NCI-H524 treated with DMSO at 0.1 percent for 48 hours (cell line): ENCODE measurements at places on chromosomes 5 and 9.

DNA sequence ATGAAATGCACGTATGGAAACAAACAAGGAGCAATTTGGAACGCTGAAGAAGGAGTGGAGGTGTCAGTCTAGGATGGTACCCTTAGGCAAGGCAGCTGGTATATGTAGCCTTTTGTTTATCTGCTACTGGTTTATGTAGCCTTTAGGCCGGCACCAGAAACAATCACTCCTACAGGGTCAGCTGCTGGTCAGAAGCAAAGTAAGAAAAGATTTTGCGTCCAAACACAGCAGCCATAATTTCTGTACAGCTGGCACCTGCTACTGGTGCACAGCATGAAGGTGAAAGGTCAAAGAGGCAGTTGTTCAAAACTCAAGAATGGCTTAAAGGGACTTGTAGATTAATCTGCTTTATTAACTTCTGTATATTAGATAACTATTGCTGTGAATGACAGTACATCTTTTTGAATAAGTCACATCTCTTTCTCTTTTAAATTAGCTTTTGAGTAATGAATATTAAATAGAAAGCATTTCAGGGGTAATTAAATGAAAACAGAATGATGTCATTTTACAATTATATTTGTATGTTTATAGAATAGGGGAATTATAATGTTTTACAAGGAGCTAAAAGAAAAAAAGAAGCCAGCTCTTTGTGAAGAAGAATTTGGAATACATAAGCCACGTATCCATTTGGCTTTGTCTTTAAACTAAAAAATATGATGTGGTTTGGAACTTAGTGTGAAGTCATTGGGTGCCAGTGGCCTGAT, 33.1 kb upstream of the TLX3 start:
- peak; percentile 10 for DNase-seq

DNA sequence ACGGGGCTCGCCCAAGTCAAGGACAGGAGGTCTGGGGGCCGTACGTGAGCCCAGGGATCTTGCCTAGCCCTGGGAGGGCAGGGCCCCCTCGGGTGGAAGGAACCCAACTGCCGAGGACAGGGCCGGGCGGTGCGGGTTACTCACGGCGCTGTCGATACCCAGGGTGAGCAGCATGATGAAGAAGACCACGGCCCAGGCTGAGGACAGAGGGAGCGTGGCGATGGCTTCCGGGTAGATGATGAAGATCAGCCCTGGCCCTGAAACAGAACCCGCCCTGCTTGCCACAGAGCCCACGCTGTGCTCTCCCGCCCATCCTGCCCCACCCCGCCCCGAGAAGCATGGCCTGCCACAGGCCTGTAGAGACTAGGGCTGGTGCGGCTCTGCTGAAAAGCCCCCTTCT, 34.1 kb downstream of the SLC6A3 start:
- no peak for DNase-seq

DNA sequence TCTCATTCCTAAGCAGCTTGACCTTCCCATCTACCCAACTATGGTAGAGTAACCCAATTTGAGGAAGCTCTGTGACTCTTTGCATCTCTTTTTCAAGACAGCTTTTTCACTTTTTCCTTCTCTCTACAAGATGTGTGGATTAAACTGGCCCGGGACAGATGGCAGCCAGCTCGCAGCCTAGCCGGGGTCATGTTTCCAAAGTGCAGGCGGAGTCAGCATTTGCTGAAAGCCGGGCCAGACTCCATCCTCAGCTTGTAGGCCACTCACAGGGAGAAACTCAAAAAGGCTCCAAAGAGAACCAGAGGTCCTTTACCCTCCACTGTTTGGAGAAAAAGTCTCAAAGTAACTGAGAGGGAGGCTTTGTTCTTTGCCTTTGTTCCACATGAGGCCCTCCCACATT, 286.8 kb upstream of the PANK3 start:
- peak; percentile 45 for DNase-seq

- no peak for DNase-seq
Measured at GRCh38 chr5:14082523-14082922, 60.6 kb upstream of the TRIO start.

GRCh38 chr5:90111364-90112032, 298.1 kb downstream of the CETN3 start:
- no peak for DNase-seq

GRCh38 chr5:92401492-92401891, 1018.4 kb upstream of the ARRDC3 start:
- peak; percentile 30 for DNase-seq

DNA sequence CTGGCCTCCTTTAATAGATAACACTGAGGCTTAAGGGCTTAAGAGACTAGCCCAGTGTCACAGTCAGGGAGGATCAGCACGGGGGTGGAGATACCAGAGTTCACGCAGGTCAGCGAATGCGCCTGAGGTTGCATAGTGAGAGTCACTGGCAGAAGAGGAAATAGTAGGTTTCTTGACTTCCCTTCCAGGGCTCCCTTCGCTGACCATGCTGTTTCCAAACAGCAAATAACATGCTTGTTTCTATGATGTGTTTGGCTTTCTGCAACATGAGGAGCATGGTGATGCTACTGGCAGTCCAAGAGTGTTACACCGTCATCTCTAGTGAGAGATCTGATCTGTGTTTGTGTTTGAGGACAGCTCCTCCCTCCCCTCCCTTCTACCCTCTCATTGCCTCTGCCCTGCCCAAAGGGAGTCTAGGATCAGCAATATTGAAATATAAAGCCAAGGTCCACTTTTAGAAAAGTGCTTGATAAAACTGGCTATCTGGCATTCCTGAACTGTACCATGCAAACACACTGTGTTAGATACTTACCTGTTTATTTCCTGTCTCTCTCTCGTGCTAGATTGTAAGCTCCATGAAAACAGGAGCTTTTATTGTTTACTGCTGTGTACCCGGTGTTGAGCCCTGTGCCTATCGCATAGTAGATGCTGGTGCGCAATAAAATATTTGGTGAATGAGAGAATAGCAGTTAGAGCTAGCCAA, 12.3 kb downstream of the TLE4 start:
- DNase-seq, result no peak

GRCh38 chr5:131252824-131253171, 11.1 kb upstream of the CDC42SE2 start:
- DNase-seq, result no peak

GRCh38 chr5:57855831-57856230, 373.2 kb upstream of the ACTBL2 start:
- no peak for DNase-seq

DNA sequence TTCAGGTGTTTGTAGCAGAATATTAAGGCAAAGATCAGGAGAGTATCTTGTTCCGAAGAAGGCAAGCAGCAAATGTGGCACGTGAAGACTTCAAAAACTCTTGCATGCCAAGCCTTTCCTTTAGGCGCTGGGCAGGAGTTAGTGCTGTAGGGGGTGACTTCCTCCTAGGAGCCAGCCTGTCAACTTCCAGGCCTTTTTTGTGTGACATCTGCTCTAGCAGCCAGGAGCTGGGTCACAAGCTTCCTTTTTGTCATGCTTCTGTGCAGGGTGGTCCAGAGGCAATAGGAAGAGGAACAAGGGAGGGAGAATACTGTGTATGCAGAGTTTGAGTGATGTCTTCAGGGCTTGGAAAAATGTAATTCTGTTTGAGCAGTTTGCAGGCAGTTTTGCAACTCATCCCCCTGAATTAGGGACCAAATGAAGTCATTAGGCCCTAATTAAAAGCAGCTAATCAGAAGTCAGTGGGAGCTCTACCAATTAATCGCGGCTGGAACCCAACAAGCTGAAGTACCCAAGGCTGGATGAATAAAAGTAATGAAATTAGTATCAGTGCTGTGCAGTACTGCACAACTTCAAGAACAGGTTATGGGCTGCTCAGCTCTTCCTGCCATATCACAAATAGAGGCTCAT, 53.5 kb downstream of the TLR4 start:
- DNase-seq, result no peak

- DNase-seq, result no peak
Measured at GRCh38 chr9:19408316-19408692, 505 bp upstream of the ACER2 start.

- DNase-seq, result peak; percentile 45
Measured at GRCh38 chr5:158590746-158591300, 508.9 kb downstream of the EBF1 start.

GRCh38 chr9:36935768-36936497, 98.1 kb downstream of the PAX5 start:
- DNase-seq, result no peak

DNA sequence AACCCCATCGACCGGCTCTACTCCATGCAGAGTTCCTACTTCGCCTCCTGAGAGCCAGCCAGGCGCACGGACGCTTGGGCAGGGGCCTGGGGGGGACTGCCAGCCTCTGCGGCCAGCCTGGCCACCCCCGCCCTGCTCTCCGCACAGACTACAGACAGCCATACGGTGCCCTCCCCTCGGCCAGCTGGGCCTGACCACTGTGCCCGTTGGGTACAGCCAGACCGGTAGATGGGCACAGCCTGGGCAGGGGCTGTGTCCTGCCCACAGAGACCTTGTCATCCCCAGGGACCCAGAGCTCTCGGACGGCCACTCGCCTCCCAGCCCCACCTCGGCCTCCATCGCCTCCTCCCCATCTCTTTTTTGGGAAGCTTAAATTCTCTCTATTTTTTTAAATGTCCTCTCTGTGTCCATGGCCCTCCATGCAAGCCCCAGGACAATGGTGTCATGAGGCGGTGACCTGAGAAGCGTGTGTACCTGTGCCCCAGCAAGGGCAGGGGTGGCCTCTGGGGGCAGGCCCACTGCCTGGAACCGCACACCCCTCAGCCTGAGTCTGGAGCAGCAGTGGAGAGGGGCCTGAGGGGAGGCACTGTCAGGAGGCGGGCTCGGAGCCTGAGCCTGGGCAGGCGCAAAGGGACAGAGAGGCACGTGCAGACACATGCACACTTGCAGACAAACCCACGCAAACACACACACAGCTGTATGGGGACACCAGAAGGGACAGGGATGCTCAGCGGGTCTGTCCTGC, 82.8 kb downstream of the LMX1B start:
- DNase-seq, result no peak

- DNase-seq, result peak; percentile 37
Measured at GRCh38 chr5:78562714-78563330, 85.8 kb downstream of the LHFPL2 start.

GRCh38 chr9:111975709-111976108, 79.1 kb downstream of the UGCG start:
- peak; percentile 66 for DNase-seq

DNA sequence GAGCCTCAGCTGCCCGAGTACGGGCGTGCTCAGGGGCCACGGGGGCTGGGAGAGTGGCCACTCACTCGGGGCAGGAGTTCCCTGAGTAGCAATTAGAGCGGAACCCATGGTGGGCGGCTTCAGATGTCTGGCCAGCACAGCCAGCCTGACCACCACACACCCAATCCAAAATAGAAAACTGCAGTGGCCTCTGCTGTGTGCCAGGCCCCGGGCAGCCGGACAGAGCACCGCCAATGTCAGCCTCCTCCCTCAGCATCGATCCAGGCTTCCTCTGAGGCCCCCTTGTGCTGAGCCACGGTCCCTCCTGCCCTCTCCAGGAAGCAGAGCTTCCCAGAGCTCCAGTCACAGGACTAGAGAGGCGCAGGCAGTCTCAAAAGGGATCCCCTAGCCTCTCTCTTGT, 2.7 kb downstream of the ADAMTS2 start:
- DNase-seq, result no peak

GRCh38 chr9:108377881-108378280, 477.9 kb downstream of the ACTL7B start:
- no peak for DNase-seq

GRCh38 chr5:177220576-177220975, 82.9 kb downstream of the RAB24 start:
- DNase-seq, result peak; percentile 21

GRCh38 chr5:82624062-82624461, 345.9 kb upstream of the RPS23 start:
- no peak for DNase-seq

GRCh38 chr5:68682400-68683160, 411.2 kb upstream of the SLC30A5 start:
- DNase-seq, result no peak

DNA sequence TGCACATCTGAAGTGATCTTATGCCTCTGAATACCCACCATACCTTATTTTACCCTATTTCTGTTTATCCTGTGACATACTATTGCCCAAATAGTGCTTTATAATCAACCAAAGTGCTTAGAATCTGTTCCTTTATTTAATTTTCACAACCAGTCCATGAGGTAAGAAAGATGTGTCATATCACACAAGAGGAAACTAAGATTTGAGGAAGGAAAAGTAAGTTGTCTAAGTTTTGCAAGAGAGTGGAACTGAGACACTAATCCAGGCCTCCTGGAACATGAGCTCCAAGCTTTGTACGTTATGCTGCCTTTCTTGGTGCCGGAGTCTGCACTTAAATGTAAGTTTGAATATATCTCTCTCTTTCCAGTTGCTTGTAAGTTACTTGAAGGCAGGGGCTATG, 17.2 kb downstream of the KDM3B start:
- no peak for DNase-seq

DNA sequence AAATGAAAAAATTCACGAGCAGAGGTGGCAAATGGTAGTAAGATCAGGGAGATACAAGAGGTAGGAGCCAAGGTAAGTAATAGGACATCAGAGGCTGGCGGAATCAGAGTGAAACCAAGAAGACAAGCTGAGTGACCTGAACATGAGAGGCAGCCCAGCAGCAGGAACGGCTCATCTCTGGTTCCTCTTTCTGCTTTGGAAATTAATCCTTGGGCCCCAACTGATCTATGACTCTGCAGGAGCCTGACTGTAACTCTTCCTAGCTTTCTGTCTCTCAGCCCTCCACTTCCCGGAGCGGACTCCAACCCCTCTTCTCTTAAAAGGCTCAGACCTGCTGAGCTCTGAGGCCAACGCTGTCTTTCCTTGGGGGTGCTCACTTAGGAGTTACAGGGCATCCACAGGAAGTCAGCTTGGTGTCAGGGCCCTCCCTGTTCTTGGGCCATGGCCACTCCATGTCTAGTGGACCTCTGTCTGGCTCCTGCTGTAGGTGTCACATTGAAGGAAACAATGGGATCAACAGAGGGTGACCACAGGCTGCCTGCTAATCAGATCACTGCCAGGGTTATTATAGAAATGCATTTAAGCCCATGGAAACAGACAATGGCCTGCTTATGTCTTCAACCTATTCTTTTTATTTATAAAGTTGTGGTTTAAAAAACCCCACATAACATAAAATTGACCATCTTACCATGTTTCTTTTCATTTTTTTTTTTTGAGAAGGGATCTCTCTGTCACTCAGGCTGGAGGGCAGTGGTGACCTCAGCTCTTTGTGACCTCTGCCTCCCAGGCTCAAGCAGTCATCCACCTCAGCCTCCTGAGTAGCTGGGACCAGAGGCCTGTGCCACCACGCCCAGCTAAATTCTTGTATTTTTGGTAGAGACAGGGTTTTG, 22.5 kb upstream of the SHB start:
- DNase-seq, result no peak

DNA sequence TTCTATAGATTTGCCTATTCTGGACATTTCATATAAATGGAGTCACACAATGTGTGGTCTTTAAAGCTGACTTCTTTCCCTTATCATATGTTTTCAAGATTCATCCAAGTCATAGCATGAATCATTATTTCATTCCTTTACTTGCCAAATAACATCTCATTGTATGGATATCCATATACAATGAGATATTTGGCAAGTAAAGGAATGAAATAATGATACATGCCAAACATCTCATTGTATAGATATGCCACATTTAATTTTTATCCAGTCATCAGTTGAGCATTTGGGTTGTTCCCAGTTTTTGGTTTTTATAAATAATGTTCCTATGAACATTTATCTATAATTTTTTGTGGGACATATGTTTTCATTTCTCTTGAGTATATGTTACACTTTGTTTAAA, 20.5 kb upstream of the OR2K2 start:
- no peak for DNase-seq
